ENCODE measurements at places on chromosomes 12 and 14.

- no peak for DNase-seq
Measured at GRCh38 chr14:93039649-93040315, 75.9 kb downstream of the ITPK1 start.

DNA sequence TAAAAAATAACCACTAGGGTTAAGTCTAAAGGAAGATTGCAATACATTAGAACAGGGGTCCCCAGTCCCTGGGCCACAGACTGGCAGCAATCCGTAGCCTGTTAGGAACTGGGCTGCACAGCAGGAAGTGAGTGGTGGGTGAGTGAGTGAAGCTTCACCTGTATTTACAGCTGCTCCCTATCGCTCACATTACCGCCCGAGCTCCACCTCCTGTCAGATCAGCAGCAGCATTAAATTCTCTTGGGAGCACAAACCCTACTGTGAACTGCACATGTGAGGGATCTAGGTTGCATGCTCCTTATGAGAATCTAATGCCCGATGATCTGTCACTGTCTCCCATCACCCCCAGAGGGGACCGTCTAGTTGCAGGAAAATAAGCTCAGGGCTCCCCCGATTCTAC, 15.5 kb downstream of the ADGRD1 start:
- DNase-seq = no peak

DNA sequence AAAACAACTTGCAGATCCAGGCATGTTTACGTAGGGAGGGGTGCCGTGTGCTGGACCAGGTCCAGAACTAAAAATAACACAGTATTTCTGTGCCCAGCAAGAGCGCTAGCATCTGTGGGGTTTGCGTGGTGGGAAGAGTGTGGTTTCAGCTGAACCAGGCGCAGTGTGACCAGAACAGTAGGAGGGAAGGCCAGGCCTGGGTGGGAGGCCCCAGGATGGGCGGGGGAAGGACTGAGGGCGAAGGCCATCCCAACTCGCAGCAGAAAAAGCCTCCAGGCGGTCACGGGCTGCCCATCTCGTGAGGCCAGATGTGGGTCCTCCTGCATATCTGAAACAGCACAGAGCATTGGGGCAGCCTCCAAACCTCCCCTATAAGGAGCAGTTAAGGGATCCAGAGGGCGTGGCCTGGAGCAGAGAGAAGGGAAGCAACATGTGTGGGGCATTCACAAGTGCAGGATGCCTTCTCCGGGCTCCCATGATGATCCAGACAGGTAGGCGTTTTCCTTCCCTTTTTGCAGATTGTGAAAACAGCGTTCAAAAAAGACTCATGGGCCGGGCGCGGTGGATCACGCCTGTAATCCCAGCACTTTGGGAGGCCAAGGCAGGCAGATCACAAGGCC, 17.8 kb upstream of the CD9 start:
- no peak for DNase-seq

GRCh38 chr12:131752451-131752850, 41.6 kb downstream of the SFSWAP start:
- no peak for DNase-seq

DNA sequence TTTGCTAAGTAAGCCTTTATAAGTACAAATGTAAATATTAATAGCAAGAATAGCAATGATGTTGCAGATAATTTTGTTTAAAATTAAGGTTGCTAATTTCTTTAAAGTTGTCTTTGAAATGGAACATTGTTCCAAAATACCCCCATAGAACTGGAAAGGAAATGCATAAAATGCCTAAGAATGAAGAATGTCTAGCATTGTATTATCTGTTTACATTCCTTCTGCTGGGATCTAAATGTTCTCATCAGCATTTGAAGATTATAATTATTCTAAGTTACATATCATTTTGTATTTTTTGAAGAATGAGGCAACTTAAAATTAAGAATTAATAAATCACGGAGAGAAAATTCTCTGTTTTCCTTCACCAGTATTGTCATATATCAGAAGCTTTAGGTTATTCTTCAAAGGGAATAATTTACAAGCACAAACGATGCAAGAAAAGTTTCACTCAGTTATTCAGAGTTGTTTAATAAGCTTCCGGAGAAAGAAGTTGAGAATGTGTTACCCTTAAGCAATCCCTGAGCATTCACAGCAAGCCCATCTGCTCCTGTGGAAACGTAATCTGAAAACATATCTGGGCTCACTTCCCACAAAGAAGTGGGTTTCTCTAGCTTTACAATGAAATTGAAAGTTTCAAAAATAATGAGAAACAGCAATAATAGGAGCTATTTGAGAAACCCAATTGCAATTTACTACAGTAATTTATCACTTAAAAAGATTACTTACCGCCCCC, 21.3 kb downstream of the SLC6A15 start:
- DNase-seq = no peak

DNA sequence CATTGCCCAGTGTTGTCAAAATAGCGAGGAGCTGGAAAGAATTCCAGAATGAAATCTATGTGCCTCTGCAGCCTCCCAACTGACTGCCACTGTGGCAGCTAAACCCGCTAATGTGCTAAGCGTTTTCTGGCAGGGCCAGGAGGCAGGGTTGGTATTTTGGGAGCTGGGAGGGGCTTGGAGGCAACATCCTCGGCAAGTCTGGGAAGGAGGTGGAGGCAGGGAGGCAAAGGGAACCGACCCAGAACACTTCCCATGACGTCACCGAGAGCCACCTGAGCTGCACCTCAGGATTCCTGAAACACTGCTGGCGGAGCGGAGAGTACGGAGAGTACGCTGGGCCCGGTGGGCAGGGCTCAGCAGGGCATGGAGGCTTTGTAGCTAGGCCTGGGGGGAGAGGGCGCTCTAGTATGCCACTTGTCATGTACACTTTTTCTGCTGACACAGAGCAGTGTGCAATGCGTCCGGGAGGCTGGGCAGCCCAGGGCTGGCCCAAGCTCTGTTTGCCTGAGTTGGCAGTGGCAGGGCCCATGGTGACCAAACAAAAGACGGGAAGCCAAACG, 81.5 kb downstream of the DPF3 start:
- no peak for DNase-seq

- DNase-seq = no peak
Measured at GRCh38 chr14:71527838-71528237, 404.4 kb upstream of the RGS6 start.

- DNase-seq = no peak
Measured at GRCh38 chr14:80388980-80389711, 177.8 kb upstream of the DIO2 start.

DNA sequence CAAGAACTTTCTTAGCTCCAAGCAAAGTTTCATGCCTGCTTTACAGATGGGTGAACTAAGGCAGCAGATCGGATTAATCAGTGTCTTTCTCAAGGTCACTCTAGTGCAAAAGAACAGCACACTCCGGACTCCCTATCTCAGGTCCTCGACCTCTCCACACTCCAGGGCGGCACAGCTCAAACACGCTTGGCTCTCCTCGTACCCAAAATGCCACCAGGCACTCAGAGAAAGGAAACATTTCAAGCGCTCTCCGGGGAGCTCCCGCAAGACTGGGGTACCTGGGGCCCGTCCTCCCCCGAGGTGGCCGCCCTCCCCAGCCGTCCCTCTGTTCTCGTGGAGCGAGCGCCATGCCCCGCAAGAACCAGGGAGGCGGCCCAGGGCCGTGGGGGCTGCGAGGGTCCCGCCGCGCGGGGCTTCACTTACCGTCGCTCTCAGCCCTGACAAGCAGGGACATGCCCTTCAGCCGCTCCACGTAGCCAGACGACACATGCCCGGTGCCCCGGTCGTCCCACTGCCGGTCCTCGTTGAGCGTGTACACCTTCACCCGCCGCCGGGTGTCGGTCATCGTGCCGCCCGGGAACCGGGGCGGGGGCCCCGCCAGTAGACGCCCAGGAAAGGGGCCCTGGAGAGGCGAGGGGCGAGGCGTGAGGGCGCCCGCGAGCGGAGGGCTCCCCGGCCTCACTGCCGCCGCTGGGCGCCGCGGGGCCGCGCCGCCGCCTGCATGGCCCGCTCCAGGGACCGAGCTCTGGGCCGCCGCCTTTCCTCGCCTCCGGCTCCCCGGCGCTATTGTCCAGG, 830 bp downstream of the PPP4R3A start:
- DNase-seq = peak; percentile 59

DNA sequence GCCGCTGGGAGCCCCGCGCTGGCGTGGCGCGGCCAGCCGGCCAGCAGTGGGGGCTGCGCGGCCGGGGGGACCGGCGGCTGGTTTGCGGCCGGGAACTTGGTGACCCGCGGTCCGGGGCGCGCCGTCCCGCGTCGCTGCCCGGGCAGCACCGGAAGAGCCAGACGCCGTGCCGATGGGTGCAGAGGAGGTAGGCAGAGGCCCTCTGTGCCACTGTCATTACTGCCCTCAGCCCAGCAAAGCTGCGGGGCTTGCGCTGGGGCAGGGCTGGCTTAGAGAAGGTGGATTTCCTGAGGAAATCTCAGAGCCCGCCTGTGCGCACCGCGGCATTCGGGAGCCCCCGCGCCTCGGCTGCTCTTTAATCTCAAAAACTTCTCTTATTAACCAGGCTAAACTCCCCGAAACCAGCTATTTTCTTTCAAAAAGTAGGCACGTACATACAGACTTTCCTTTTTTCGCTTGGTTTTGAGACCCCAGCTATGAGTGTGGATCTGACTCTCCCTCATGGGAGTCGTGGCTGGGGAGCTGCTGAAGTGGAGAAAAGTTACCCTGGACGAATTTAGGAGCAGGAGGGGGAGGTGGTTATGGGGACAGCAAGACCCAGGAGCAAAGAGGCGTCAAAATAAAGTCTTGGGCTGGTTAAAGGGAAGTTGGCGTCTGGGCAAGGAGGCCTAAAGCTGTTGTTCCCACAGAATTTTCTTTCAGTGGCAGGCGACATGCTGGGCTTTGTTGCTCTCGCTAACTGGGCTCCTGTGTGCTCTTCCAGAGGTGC, 802 bp downstream of the SUSD6 start:
- DNase-seq = peak; percentile 65

DNA sequence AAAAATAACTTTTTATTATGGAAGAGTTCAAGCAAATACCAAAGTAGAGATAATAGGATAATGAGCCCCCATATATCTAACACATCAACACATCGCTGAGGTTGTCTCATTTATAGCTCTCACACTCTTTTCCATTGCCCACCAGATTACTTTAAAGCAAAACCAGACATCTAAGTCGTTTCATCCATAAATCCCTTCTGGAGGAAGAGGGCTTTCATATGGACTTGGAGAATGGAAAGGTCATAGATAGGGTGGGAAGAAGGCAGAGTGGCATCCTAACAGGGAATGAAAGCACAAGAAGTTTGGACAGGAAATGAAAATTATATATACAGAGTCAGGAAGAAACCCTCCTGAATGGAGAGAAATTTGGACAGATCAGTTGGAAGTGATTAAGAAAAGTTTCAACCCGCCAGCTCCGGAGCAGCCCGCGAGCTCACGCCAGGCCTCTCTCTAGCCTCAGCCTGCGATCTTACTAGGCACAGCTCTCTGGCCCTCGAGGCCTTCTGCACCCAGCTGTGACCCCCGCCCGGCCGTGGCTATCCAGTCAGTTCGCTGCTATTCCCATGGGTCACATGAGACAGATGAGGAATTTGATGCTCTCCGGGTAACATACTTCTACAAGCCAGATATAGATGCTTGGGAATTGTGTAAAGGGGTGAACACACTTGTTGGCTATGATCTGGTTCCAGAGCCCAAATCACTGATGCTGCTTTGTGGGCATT, 48.4 kb upstream of the NID2 start:
- no peak for DNase-seq

- DNase-seq = no peak
Measured at GRCh38 chr12:117583677-117584225, 222.3 kb upstream of the NOS1 start.
